ENCODE measurements at places on chromosomes 5 and 9. TPM values are rescaled to one million over a fixed set of nuclear protein-coding genes. Genes with fewer than 3 reads are reported as not detected.

The PCDHA6 gene
- total RNA-seq: 0.27 TPM

The HK3 gene
- not detected for total RNA-seq

The KIF20A gene
- total RNA-seq: 78.7 TPM

The SLC6A18 gene
- total RNA-seq: not detected

The ARHGEF39 gene
- 3.1 TPM for total RNA-seq

The MLANA gene
- not detected for total RNA-seq

The IGFBPL1 gene
- not detected for total RNA-seq

The FOXD4L4 gene
- total RNA-seq: not detected

The SOX30 gene
- total RNA-seq: not detected

The GDNF gene
- not detected for total RNA-seq

The TBC1D13 gene
- 26.0 TPM for total RNA-seq

The EGFLAM gene
- 1.1 TPM for total RNA-seq

The CEL gene
- 0.07 TPM for total RNA-seq

The TNPO1 gene
- 197 TPM for total RNA-seq

The SLIT3 gene
- total RNA-seq: under 0.01 TPM

The PRR16 gene
- not detected for total RNA-seq

The OR1J2 gene
- not detected for total RNA-seq

The RALGPS1 gene
- total RNA-seq: 1.6 TPM

The CNTNAP3 gene
- total RNA-seq: 3.3 TPM

The SPATA24 gene
- total RNA-seq: 4.6 TPM

The SPINK6 gene
- total RNA-seq: not detected

The CYLC2 gene
- total RNA-seq: not detected

The DIPK1B gene
- 151 TPM for total RNA-seq

The GLRA1 gene
- not detected for total RNA-seq

The TCF7 gene
- 0.20 TPM for total RNA-seq

The ZNF454 gene
- 0.74 TPM for total RNA-seq

The FGFR4 gene
- total RNA-seq: 1.7 TPM

The MIGA2 gene
- 11.9 TPM for total RNA-seq

The SOHLH1 gene
- not detected for total RNA-seq

The PCDHB10 gene
- total RNA-seq: 0.59 TPM

The SMIM33 gene
- total RNA-seq: not detected

The PANK3 gene
- total RNA-seq: 35.3 TPM

The SCGB3A2 gene
- total RNA-seq: not detected

The CAMLG gene
- 18.3 TPM for total RNA-seq
